Activated T-helper 1 cell treated with anti-CD3 and anti-CD28 coated beads, Interleukin-12 subunit alpha, Interleukin-12 subunit beta, Interleukin-2, Interleukin-4 antibody, amounts not matched to agents 30 ng/mL and 10 ng/mL and 1 ng/mL, durations not matched to agents 14 hours and 24 hours and 36 hours (primary cell): ENCODE measurements at places on chromosomes 6 and 20.

DNA sequence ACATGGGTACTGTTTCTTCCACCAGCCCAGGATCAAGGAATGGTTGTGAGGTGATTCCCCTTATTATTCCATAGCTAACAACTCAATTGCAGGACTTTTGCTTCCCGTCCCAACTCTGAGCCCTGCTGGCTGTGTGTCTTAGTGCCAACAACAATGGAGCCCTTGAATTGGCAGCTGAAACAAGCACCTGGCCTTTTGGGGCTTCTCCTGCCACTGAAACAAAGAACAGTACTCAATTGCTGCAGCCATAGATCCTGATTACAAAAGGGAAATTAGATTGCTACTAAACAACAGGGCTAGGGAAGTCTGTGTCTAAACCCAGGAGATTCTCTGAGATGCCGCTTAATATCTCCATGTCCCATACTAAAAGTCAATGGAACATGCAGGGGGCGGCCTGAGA lies 61.3 kb upstream of the CARMIL1 start:
- no peak overlapping the region for H3K4me3 ChIP-seq
- H3K27ac ChIP-seq, result no peak overlapping the region
- no peaks in the 10 kb centered on the region for H3K27me3 ChIP-seq
- H3K4me1 ChIP-seq, result no peaks in the 10 kb centered on the region
- no peak for DNase-seq

DNA sequence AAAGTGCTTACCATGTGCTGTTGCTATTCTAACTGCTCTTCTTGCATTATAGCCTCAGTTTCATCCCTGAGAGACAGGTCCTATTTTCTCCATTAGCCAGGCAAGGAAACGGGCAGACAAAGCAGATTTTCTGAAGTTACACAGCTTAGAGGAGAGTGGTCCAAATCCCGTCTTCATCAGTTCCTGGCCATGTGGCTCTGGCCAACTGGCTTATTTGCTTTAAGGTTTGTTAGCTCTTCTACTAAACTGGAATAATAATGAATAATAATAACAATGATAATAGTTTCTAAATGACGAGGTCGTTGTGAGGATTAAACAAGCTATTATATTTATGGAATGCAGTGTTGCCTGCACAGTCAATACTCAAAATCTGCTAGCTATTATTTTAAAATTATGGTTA lies 35.8 kb upstream of the BCAS1 start:
- no peak overlapping the region for H3K4me3 ChIP-seq

DNA sequence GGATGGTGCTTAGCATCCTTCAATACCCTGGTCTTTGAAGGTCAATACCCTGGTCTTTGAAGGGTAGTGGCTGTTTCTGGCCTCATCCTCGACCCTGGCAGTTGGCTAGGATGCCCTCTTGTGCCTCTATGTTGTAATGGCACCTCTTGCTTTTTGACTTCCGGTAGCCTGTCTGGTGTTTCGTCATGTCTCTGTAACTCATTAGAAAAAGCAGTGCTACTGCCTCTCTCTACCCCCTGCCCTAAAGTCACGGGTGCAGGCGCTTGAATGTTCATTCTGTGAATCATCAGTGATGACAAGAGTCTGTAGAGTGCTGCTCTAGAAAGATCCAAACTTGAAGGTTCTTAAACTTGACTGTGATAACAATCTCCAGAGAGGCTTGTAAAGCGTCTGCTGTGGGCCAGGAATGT lies 28.3 kb downstream of the RSPO4 start:
- no peaks in the 10 kb centered on the region for H3K4me1 ChIP-seq
- no peak overlapping the region for H3K27ac ChIP-seq
- H3K27me3 ChIP-seq, result peaks cover 5% of the 10 kb centered on the region
- H3K36me3 ChIP-seq, result no peaks in the 10 kb centered on the region
- DNase-seq, result peak; percentile 11

GRCh38 chr6:134073161-134073560 lies 20.7 kb upstream of the SLC2A12 start:
- no peak overlapping the region for H3K4me3 ChIP-seq
- no peak overlapping the region for H3K27ac ChIP-seq
- peaks cover 13% of the 10 kb centered on the region for H3K4me1 ChIP-seq
- H3K27me3 ChIP-seq, result peaks cover 10% of the 10 kb centered on the region
- DNase-seq, result no peak
- H3K36me3 ChIP-seq, result no peaks in the 10 kb centered on the region

- H3K4me1 ChIP-seq, result peaks cover 55% of the 10 kb centered on the region
- peak overlapping the region; percentile 31 for H3K27ac ChIP-seq
- peaks cover 4% of the 10 kb centered on the region for H3K36me3 ChIP-seq
- peak; percentile 18 for DNase-seq
- no peaks in the 10 kb centered on the region for H3K27me3 ChIP-seq
- peak overlapping the region; percentile 16 for H3K4me3 ChIP-seq
These were observed 56.2 kb upstream of the EDN1 start for GRCh38 chr6:12233693-12234571.

DNA sequence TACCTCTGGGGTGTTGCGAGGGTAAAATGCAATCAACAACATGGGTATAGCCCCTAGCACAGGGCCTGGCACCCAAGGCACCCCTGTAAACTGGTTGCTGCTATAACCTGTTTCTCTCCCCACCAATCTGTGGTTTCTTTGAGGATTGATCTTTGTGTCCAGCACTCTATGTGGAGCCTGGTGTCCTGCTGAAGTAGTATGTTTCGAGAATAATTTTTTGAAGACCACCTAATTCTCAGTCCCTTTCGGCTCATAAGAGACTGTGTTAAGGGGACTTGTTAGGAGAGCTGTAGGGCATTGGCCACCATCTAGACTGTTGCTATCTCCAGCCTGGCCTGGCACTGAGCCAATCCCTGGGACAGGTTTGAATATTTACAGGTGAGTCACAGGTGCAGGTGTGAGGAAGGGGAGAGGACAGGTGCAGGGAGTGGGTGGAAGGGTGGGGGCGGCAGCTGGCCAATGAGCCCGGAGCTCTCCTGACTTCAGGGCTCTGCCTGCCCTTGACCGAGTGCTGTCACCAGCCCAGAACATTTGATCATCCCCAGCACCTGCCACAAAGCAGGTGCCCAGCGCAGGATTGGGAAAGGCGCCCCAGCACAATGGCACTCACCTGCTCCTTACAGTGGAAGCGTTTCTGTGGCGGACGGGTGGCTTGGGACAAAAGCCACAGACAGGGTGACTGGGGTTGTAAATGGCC lies 8.1 kb upstream of the C20orf144 start:
- no peaks in the 10 kb centered on the region for H3K27me3 ChIP-seq
- peaks cover 15% of the 10 kb centered on the region for H3K4me1 ChIP-seq
- peaks cover under 1% of the 10 kb centered on the region for H3K36me3 ChIP-seq

DNA sequence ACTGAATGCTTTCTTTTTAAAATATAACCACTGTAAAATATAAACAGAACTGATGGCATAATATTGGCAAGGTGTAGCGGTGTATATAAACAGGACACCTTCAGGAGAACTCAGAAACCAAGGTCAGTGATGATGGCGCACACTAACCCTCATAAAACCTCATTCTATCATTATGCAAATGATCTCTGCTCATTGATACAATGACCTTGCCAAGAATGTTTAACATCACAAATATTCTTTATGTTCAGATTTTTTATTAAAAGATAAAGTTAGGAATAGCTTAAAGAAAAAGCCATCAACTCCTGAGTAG lies 48.6 kb upstream of the DST start:
- DNase-seq, result no peak
- no peaks in the 10 kb centered on the region for H3K4me1 ChIP-seq
